Heart left ventricle (tissue), 16 donors: ENCODE measurements at places on chromosomes 6 and 20. TPM values are rescaled to one million over a fixed set of nuclear protein-coding genes. Genes with fewer than 3 reads are reported as not detected.

- DNase-seq, result no peak
These were observed 265.9 kb downstream of the BMP7 start for GRCh38 chr20:57000441-57000968.

KCNQ2 gene
- not detected for total RNA-seq

DNA sequence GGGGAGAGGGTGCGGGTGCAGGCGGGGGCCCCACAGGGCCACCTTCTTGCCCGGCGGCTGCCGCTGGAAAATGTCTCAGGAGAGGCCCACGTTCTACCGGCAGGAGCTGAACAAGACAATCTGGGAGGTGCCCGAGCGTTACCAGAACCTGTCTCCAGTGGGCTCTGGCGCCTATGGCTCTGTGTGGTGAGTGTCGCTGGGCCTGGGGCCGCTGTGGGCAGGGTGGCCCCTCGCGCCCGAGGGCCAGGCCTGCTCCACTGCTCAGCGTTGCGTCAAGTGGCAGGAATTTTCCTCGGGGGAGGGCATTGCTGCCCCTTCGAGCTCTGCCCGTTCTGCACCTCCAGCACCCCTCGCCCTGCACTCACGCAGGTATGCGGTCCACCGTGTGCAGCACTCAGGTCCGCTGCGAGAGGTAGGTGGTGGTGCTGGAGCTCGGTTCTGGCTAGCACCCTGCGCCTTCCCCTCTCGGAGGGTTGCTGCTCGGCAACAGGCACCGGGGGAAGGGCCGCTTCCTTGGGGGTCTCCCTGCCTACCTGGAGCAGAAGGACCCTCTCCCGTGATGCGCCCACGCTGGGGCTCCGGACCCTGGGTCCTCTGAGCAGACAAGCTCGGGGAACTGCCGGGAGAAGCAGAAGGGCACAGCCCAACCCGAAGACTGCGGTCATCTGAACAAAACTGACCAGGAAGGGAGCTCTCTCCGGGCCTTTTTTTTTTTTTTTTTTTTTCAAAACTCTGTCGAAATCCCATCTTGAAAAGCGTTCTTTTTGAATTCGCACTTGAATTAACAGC is 674 bp downstream of the MAPK14 start:
- peak; percentile 73 for DNase-seq

GRCh38 chr6:14452567-14453527 is 335.3 kb downstream of the CD83 start:
- no peak for DNase-seq

DNA sequence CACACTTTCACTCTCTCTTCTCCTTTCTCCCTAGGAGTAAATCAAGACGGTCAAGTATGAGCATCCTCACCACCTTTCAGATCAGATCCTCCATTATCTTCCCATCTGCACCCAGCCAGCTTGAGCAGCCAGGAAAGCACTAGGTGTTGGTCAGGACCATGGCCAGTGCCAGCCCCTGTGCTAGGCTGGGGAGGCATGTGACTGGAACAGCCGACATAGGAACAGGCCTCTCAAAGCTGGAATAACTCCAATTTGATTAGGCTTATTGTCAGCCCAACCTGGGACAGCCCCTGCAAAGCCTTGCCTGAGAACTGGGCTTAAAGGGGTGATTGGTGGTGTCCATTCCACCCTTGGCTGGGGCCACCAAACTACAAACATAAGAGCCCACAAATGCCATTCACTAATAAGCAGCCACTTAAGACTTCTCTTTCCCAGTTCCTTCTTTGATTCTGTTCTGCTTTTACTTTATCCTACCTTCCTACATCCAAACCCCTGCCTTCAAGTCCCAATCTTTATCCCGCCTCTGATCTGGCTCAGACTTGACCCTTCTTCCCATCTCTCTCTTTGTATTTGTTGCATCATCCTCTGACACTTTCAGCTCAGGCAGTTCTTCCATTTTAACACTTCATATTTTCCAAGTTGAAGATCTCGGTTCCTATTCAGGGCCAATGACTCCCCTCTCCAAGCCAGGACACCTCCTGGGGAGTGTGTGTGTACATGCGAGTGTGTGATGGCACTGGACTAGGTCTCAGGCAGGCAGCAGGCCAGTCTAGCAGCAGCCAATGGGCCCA is 4.5 kb upstream of the TREM2 start:
- DNase-seq, result no peak

DNA sequence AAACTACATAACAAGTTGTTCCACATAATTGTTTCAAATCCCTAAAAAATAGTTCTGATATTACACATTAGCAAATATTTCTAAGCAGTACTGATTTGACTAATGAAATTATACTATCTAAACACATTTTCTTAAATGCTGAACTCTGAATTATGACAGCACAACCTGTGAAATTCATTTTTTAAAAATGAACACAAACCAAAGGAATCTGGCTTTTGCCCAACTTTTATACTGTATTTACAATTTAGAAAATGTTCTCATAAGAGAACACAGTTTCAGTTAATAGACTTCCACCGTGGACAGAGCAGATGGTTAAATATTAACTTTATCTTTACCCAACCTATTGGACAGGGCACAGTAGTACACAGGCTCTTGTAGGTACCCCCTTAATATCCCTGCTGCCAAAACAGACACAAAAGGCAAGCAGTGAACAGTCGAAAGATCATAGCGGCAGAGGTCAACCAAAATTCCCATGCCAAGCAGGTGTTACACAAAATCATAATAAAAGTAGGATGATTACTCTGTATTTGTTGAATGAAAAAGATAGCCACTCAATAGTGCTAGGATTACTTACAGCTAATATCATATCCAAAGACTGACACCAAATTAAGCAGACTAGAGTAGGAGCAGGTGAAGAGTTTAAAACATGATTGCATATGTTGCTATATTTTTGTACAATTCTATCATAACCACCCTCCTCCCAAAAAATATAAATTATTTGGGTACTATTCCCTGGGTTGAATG is 122.5 kb downstream of the RNGTT start:
- no peak for DNase-seq

GRCh38 chr6:134516582-134516981 is 198.7 kb upstream of the SGK1 start:
- DNase-seq, result no peak

- no peak for DNase-seq
These were observed 133.0 kb upstream of the FLRT3 start for GRCh38 chr20:14470231-14470899.

GRCh38 chr20:34042262-34042661 is 48.6 kb downstream of the RALY start:
- DNase-seq, result peak; percentile 33

DNA sequence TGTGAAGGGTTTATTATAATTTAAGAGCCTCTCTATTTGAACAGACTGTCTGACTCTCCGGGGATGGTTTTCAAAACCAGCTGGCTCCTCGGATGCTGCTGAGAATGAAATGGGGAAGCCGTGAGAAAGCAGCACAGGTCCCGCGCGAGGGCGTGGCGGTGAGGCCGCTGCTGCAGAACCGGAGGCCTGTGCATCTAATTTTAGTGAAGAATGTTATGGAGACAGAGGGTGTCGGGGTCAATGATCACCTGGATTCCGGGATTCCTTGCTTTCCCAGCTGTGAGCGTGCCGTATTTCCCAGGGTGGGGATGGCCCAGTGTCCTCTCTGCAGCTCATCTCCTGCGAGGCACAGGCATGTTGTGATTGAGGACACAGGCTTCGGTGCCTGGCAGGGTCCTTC is 348.0 kb downstream of the CDH4 start:
- DNase-seq, result no peak
